ENCODE measurements at places on chromosomes 3 and 15.

DNA sequence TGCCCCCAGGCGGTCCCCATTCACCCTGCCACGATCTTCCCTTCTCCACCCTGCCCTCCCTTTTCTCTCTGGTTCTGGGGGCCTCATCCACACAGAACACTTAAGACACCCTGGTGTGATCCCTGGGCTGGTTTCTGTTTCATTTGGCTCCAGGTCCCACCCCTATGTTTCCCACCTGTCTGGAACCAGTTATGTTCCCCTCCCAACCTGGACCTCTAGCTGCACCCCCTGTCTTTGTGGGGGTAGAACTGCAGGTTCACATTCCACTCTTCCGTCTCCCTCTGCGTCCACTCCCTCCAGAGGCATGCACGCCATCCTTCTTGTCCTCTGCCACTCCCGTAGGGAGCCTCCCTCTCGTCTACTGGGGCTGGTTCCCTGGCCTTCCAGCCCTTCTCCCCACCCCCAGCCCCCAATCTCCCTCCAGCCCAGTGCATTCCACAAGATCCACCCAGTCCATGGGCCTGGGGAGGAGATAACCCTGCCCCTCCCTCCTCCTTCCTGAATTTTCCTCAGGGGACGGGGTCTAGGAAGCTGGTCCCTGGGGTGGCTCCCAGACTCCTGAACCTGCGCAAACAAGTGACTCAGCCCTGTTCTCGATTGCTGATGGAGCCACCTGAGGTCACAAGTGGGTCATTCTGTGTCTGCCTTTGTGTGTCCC lies 73.8 kb downstream of the ABTB1 start:
- DNase-seq, result no peak

DNA sequence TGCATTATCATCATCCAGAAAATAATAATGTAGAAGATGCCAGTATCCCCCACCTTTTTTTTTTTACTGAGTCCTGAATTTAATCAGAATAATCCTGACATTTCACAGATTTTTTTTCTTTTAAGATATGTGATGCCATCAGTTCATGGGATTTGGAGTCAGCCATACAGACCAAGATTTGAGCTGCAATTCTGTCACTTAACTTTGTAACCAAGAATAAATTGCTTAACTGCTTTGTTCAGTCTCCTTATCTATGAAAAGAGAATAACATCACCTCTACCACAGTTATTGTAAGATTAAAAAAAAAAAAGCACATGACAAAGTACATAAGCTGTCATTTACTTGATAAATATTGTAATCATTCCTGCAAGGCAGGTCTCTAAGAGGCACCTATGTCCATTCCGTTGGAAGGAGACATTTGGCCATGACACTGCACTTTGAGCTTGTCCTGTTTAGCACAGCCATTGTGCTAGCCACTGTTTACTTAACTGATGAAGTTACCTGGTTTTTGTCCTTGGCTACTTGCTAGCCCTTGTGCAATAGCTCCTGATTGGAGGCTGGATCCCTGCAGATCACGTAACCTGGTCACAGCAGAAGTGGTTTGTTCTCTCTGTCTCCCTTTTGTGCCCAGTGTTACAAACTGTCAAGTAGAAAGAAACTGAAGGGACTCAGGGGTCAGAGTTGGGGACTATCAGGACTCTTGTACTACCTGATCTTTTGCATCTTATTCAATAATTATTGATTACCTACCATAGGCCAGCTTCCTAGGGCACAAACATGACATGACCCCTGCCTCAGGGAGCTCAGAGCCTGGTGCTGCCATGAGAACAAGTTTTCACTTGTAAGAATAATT lies 306.0 kb downstream of the WDR72 start:
- DNase-seq, result no peak

DNA sequence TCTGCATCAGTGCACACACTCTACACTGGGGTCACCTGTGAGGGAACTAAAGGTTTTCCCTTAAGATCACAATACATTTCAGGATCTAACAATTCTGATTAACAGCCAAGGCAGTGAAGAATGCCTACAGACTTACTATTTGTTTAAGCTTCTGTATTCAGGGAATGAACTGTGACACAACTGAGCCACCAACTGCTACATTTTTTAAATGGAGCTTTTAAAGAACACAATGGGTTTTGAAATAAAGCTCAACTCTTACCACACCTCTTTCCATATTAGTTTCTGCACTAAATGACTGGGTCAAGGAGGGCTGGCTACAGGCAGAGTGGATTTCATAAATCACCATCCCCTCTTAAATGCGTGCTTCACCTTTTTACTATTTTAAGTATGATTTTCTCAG lies 100.2 kb downstream of the TMCC1 start:
- no peak for DNase-seq

GRCh38 chr3:189467451-189467850 lies 163.7 kb upstream of the TP63 start:
- no peak for DNase-seq

DNA sequence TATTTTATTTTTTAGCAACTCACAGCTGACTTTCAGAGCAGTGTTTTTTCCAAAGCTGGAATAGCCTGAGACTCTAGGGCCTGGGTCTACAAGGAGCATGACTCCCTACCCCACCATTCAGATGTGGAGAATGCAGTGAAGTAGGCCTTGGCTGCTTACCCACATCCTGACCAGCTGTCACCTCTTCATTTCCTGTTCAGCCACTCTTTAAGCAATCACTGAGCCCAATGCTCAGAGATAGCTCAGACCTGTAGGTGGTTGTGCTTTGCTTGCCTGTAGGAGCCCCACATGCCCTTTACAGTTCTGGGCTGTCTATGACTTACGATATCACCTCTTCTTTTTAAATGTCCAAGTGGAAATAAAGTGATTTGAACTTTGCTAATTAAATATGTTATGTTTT lies 148.1 kb downstream of the NEK11 start:
- no peak for DNase-seq

- DNase-seq, result no peak
These were observed 569.0 kb downstream of the TUSC7 start for GRCh38 chr3:117278424-117279190.

GRCh38 chr15:57505949-57506391 lies 85.7 kb upstream of the MYZAP start:
- DNase-seq, result no peak

GRCh38 chr15:101133751-101134261 lies 118.0 kb downstream of the CHSY1 start:
- DNase-seq, result no peak

DNA sequence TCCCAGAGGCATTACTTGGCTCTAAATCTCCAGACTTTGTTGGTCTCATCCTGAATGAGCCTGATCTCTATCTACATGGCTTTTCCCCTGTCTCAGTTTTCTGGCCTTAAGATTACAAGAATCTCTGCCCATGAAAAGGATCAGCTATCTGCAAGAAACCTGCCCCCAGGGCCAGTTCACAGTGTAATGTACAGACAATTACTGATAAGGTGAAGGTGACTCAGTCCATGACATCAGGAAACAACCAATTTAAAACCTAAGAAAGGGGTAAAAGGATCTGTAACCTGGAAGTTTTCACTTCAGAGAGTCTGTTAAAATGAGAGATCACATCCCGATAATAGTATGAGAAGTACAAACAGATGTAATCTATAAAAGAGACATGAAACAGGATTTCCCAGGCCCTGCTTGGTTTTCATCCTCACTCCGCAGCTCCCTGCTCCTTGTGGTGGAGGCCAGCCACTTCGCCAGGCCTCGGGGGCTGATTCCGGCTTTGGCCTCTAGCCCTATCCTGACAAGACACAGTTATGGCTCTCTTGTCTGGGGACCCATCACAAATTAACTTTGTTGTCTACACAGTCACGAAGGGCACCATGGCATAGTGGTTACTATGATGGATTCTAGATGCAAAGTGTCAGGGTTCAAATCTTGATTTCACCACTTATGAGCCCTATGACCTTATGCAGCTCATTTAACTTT lies 136.9 kb downstream of the THSD4 start:
- DNase-seq, result no peak

GRCh38 chr3:50503504-50504342 lies at the start of gene CACNA2D2:
CACNA2D2 (minus strand) TSS chr3:50503634; CDS start chr3:50503423, 211 bp downstream.
- peak; percentile 50 for DNase-seq

GRCh38 chr15:90201130-90201943 lies at the start of gene SEMA4B:
SEMA4B (plus strand) TSS chr15:90201330; CDS start chr15:90201579, 249 bp downstream.
- DNase-seq, result peak; percentile 38

DNA sequence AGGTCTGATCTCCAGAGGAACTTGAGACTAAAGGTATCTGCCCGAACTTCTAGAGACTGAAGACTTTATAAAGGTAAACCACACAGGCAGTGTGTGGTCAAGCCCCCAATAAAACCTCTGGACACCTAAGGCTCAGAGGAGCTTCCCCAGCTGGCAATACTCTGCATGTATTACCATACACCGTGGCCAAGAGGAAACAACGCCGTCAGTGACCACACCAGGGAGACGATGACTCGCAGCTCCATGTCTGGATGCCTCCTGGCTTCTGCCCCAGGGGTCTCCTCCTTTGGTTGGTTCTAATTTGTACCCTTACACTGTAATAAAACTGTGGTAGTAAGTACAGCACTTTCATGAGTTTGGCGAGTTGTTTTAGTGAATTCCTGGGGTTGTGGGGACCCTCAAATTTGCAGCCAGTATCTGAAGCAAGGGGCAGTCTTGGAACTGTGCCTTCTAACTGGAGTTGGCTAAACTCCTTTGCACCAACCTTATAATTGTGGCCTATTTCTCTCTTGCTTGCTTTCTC lies 32.1 kb upstream of the BCL2L10 start:
- no peak for DNase-seq

DNA sequence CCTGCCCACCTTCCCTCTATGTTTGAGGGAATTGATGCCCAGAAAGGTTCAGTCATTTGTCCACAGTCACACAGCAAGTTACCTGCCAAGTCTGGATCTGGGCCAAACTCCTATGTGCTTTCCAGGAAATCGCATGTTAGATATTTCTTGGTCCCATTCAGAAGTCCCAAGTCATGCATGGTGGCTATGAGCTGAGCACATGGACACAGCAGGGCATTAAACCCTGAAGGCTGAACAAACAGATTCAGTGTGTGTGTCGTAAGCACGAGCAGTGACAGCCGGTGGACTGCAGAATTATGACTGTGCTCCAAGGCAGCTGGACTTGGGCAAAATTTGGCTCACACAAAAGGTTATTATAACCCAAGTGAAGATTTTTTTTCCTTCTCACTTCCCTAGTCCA lies 11.4 kb upstream of the SLC6A6 start:
- no peak for DNase-seq

DNA sequence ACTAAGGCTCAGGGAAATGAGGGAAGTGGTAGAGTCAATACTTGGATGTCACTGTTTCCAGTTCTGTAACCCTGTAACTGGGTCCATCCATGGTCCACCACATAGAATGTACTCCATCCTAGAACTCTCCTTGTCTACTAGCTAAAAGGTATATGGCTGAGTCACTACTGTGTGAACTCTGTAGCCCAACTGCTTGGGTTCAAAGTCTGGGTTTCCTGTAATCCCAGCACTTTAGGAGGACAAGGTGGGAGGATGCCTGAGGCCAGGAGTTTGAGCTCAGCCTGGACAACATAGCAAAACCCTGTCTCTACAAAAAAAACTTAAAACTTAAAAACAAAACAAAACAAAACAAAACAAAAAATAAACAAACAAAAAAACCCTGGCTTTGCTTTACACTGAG lies 5.3 kb upstream of the DIS3L start:
- no peak for DNase-seq

DNA sequence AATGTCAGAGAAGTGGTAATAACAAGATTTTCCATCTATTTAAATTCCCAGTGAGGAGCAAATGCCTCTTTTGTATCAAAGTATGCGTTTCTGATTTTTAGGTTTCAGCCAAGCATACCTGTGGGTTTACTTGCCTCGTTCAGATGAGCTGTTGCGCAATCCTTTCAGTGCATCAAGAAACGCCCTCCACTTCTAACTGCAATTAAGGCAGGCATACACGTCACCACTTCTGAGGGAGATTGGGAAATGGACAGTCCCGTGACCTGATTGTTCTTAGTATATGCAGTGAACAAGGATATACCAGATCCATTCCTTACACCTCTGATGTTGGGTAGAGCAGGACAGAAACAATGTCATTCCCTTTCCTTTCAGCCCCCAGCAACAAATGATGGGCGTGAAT lies 219.0 kb downstream of the ITPR1 start:
- DNase-seq, result no peak

GRCh38 chr3:59783468-59783988 lies 733.7 kb upstream of the CFAP20DC start:
- no peak for DNase-seq

DNA sequence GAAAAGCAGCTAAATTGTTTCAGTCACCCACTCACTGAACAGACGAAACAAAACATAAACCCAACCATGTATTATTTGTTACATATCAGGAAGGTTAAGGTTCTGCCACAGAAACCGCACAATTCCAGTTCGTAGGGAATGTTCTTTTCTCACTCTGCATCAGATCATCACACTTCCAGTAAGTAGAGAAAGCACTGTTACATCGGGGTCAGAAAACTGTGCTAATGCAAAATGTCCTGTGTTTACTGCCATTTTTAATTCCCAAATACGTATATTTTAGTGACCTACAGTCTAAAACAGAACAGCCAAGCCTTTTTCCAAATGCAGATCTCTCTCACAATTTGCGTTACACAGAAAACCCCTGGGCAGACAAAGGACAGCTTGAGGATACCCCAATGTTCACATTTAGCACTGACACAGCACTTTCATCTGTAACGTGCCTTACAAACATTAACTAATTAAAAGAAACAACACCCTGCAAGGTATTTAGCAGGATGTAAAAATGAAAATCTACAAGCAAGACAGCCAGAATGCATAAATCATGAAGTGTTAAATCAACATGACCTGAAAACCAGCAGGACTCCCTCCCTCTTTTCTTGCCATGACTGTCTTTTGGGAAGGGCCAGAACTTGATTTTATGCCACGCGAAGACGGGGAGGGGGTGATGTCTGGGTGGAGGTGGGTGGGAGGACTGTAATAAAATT lies 34.8 kb upstream of the SKIL start:
- no peak for DNase-seq

DNA sequence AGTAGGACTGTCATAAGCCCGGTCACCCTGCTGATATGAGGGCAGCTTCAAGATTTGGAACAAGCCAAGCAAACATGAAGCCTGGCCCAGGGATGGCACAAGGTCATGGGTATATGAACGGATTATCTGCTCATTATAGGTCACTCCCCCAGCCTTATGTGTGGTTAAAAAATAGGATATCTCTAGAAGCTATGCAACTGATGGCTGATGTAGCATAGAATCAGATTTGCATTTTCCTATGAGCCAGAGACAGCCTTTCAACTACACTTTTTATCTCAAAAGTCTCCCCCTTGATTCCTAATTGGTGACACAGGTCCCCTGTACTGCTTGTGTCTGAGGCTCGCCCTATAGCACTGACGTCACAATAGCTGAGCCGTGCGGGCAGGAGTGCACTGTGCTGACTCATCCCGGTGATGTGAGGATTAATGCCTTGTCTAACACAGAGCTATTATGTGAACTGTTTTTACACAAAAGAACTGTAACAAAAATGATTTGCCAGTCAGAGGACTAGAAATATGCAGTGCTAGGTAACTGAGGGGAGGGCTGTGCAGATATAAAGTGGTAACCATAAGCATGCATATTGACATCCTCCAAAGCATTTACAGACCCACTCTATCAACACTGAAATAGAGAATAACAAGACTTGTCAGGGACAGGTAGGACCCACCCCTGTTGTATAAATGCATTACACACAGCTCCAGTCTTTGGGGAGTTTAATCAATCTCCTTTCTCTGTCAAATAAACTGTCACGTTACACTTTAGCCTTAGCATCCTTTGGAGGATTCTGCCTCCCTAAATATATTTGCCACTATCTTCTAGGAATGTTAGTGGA lies 204.9 kb downstream of the TIGIT start:
- no peak for DNase-seq

Measured in occipital lobe (tissue), 3 donors.